ENCODE measurements at places on chromosomes 11 and 22. TPM values are rescaled to one million over a fixed set of nuclear protein-coding genes. Genes with fewer than 3 reads are reported as not detected.
A peak's percentile ranks its signal among the peaks of the same experiment; 100 is the strongest.

DNA sequence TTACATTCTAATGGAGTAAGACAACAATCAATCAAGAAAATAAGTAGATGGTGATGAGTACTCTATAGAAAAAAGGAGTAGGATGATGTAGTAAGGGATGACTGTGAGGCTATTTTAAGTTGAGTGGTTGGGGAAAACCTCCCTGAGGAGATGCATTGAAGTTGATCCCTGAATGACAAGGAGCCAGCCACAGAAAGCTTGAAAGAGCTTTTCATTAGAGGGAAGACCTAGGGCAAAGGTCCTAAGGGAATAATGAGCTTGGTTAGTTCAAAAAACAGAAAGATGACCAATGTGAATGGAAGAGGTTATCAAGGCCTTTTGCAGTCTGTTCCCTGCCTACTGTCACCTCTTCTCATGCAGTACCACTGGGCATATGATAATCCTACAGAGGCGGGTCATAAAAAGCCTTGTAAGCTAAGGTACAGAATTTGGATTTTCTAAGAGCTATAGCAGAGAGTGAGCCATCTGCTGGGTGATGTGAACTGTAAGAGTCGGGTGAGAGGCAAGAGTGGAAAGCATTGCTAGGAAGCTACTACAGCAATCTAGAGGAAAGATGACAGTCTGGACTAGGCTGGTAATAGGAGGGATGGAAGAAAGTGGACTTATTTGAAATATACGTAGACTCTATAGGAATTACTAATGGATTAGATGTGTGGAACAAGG, 3.1 kb downstream of the PPP2R1B start:
- DNase-seq: no peak

DNA sequence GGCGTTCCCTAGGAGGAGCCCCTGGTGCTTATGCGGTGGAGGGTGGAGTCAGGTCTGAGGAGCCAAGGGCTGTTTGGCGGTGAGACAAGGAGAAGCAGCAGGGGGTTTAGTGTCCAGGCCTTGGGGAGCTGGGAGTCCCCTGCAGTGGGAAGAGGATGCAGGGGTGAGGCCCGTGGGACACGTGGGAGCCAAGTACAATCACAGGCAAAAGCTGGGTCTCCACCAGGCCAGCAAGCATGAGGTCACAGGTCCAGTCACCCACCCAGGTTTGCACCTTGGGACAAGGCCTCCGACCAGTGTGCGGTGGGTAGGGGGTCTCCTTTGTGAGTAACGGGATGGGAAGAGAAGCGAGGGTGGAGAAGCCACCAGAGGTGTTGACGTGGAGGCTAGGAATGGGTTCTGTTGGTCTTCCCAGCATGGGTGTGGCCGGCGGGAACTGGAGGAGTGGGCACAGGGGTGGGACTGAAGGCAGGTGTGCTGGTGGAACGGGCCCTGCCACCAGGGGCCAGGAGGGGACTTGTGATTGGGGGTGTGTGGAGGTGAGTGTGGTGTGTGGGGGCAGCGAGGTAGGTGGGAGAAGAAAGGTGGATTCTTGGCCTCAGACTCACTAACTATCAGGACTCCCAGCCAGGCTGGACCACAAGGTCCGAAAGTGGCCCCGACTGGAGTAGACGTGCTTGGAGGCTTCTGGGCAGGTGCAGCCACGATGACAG, 953.6 kb downstream of the TBC1D22A start:
- no peak for DNase-seq

Gene IL17REL
- not detected for total RNA-seq

- DNase-seq: no peak
Measured at GRCh38 chr11:32529994-32530588, 53.5 kb upstream of the EIF3M start.

Gene GRM5
- 0.14 TPM for total RNA-seq

DNA sequence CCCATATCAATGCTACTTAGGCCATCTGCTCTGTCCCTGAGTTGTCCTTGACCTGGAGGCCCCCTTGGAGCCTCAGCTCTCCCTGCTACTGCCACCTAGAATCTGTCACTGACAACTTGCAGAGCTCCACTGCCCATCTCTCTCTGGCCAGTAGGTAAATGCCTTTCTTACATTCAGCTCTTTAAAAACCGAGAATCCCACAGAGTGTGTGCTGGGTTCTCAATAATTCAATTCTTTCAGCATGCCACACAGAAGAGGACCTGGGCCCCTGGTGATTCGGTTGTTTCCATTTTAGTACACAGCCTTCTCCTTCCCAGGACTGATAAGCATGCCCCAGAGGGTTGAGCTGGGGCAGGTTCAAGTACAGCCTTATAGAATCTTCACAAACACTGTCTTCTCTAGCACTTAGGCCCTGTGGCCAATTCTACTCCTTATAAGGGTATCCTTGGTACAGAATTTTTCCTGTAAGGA, 22.0 kb upstream of the IPO7 start:
- no peak for DNase-seq

Gene ANKRD42
- 5.3 TPM for total RNA-seq

GRCh38 chr11:68665436-68665835, 18.9 kb upstream of the GAL start:
- DNase-seq: no peak

GRCh38 chr11:129803533-129803932, 12.1 kb upstream of the TMEM45B start:
- DNase-seq: no peak

Gene IFITM1
- total RNA-seq: 15.7 TPM

Gene C22orf31
- not detected for total RNA-seq

Gene OR51B5
- total RNA-seq: not detected

GRCh38 chr22:24772493-24773220, 1.9 kb downstream of the PIWIL3 start:
- DNase-seq: peak; percentile 4

GRCh38 chr11:74397501-74398243, 561 bp downstream of the PGM2L1 start:
- no peak for DNase-seq

Gene NTM
- total RNA-seq: 5.3 TPM

GRCh38 chr22:26385164-26385563, 43.9 kb upstream of the ASPHD2 start:
- DNase-seq: no peak

DNA sequence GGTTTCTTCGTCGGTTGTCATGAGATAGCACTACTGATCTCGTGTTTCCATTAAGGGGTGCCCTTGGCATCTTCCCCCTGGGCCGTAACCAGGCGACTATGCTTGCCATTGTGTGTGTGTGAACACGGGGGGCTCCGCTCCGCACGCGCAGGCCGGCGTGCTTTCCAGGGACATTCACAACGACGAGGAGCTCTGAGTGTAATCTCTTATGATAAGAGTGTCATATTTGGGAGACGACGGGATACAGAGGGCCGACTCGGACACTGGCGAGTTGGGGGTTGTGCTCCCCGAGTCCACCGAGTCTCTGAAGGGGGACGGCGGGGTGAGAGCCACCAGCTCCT, 170.9 kb upstream of the CTSC start:
- no peak for DNase-seq

DNA sequence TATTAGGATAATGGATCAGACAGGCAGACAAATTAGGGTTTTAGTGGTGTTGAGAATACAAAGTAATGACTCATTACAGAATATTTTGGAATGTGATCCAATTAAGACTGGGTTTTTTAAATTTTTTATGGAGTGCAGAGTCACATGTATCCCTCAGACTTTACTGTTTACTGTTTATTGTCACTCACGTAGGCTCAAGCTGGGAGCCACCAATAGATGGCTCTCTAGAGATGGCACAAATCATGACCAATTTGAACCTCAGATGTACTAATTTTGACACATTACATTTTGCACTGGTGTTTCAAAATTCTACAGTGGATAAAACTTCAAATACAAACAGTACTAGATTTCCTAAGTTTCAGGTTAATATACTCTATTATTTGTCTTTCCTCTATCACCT, 53.6 kb upstream of the ANO3 start:
- no peak for DNase-seq

DNA sequence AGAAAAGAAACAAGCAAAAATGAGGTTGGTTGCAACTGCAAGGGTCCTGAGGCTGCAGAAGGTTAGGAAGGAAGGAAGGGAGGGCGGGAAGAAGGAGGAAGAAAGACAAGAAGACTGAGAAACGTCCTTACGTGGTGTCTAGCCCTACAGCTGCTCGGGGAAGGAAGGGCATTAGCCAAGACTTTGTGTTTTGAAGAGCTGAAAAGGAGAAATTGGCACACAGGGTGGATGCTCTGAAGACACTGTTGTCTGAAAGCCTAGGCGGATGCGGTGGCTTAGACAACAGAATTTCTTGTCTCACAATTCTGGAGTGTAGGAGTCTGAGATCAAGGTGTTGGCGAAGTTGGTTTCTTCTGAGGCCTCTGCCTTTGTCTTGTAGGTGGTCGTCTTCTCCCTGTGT, 60.7 kb downstream of the MCM5 start:
- DNase-seq: no peak

DNA sequence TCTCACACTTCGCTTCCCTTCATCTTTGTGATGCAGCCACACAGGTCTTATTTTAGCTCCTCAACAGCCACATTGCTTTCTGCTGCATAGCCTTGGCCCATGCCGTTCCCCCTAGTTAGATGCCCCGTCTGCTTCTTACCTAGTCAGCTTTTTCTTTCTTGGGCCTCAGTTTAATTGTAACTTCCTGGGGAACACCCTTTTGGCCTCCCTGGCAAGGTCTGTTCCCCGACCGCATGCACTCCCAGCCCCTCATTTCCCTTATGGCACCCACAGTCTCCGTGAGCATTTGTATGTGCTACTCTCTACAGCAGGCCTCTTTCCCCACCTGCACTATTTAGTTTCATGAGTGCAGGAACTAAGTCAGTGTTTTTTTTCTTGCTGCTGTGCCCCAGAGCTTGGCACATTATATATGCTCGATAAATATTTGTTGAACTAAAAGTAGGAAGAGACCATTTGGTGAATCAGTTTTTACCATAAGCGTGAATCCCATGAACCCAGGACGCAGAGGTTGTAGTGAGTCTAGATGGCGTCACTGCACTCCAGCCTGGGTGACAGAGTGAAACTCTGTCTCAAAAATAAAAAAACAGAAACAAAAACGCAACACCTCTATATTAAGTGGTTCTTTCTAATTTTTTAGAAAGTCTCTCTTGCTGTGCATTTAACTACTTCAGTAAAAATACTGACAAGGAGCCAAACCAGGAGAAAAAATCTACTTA, 38.5 kb downstream of the TNRC6B start:
- no peak for DNase-seq

Gene HORMAD2
- total RNA-seq: not detected

Gene MYRF
- 25.0 TPM for total RNA-seq

Gene OR6Q1
- not detected for total RNA-seq

Measured in epithelial cell of proximal tubule (primary cell).